Activated T-helper 1 cell treated with anti-CD3 and anti-CD28 coated beads, Interleukin-12 subunit alpha, Interleukin-12 subunit beta, Interleukin-2, Interleukin-4 antibody, amounts not matched to agents 30 ng/mL and 10 ng/mL and 1 ng/mL, durations not matched to agents 14 hours and 24 hours and 36 hours (primary cell): ENCODE measurements at places on chromosomes 3 and 15. TPM values are rescaled to one million over a fixed set of nuclear protein-coding genes. Genes with fewer than 3 reads are reported as not detected.

- peaks cover 16% of the 10 kb centered on the region for H3K4me1 ChIP-seq
- peak; percentile 10 for DNase-seq
- H3K27me3 ChIP-seq = no peaks in the 10 kb centered on the region
- peak overlapping the region; percentile 59 for H3K4me3 ChIP-seq
Observed at GRCh38 chr3:115099986-115100571, 47.0 kb downstream of the ZBTB20 start.

The MED12L gene
- 4.9 and 5.1 TPM in 2 replicates for total RNA-seq

- no peaks in the 10 kb centered on the region for H3K36me3 ChIP-seq
- H3K4me3 ChIP-seq = no peak overlapping the region
- H3K4me1 ChIP-seq = no peaks in the 10 kb centered on the region
- H3K27ac ChIP-seq = no peak overlapping the region
Observed at GRCh38 chr15:101407439-101407838, 82.1 kb downstream of the PCSK6 start.

The HACD2 gene
- 31.5 TPM in 2 replicates for total RNA-seq

DNA sequence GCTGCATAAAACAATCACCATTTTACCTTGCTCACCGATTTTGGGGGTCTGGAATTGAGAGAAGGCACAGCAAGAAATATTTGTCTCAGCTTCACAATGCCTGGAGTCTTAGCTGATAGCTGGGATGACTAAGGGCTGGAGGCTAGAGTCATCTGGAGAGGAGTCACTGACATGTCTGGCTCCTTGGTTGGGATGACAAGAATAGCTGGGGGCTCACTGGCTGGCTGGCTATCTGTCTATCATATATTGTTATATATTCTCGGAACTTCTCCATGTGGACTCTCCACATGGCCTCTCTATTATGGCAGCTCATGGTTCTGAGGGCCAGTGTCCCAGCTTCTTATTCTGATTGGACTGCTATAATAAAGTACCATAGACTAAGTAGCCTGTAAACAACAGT, 20.0 kb upstream of the TRIM71 start:
- DNase-seq = no peak
- H3K4me1 ChIP-seq = no peaks in the 10 kb centered on the region
- H3K4me3 ChIP-seq = no peak overlapping the region
- H3K36me3 ChIP-seq = no peaks in the 10 kb centered on the region

DNA sequence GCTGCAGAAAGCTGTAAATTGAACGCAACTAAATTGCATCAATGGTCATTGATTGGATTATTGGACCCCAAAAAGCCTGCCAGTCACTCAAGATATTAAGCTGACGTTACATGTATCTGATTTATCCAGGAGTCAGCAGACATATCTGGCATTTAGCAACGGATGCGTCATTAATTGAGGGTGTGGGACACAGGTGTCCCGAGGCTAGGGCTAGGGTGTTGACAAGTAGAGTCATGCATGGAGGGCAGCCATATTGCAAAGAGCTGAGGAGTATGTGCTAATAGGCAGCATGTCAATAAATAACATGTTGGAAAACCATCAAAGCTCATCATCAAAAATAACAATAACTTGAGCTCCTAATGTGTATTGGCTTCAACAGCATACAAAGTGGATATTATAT, 234.5 kb upstream of the GOLGA6L4 start:
- H3K4me1 ChIP-seq = no peaks in the 10 kb centered on the region
- H3K27ac ChIP-seq = no peak overlapping the region

The ECE2 gene
- not detected in 2 replicates for total RNA-seq

The GABRR3 gene
- total RNA-seq = not detected in 2 replicates

DNA sequence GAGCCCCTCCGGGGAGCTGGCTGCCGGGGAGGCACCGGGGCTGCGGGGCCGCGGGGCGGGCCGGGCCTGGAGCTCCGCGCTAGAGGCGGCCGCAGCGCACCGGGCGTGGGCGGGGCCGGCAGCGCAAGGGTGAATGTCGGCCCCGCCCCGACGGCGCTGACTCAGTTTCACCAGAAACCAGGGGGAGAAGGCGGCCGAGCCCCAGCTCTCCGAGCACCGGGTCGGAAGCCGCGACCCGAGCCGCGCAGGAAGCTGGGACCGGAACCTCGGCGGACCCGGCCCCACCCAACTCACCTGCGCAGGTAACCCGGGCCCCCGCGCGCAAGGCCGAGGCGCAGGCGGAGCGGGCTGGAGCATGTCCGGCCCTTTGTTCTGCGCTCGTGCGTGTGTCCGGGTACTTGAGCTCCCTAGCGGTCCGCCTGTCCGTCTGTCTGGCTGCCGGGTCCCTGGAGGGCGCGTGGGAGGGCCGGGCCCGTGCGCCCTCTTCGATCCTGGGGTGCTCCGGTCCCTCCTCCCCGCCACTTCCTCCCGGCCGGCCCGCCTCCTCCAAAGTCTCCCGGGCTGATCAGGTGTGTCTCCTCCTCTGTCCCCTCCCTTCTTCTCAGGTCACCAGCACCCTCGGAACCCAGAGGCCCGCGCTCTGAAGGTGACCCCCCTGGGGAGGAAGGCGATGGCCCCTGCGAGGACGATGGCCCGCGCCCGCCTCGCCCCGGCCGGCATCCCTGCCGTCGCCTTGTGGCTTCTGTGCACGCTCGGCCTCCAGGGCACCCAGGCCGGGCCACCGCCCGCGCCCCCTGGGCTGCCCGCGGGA, at the start of gene SPINT1:
TSS of gene SPINT1 (plus strand) at position 164 of the 811 bp plus-strand sequence. CDS start at position 671, 507 bp downstream.
- H3K4me3 ChIP-seq = peak within 1 kb of the TSS; percentile 87
- peak; percentile 27 for DNase-seq
- H3K36me3 ChIP-seq = peaks cover 3% of the 10 kb centered on the region
- peaks cover 33% of the 10 kb centered on the region for H3K4me1 ChIP-seq
- peaks cover 15% of the 10 kb centered on the region for H3K27me3 ChIP-seq

The ACSBG1 gene
- total RNA-seq = 0.15 and 0.52 TPM in 2 replicates

- H3K4me3 ChIP-seq = no peak overlapping the region
- H3K27me3 ChIP-seq = no peaks in the 10 kb centered on the region
- no peak overlapping the region for H3K27ac ChIP-seq
- no peaks in the 10 kb centered on the region for H3K4me1 ChIP-seq
Observed at GRCh38 chr3:11541321-11542303, 102.1 kb downstream of the VGLL4 start.

- no peak overlapping the region for H3K4me3 ChIP-seq
- H3K27ac ChIP-seq = no peak overlapping the region
- no peaks in the 10 kb centered on the region for H3K36me3 ChIP-seq
Observed at GRCh38 chr3:50923955-50924354, 249.2 kb downstream of the DOCK3 start.

DNA sequence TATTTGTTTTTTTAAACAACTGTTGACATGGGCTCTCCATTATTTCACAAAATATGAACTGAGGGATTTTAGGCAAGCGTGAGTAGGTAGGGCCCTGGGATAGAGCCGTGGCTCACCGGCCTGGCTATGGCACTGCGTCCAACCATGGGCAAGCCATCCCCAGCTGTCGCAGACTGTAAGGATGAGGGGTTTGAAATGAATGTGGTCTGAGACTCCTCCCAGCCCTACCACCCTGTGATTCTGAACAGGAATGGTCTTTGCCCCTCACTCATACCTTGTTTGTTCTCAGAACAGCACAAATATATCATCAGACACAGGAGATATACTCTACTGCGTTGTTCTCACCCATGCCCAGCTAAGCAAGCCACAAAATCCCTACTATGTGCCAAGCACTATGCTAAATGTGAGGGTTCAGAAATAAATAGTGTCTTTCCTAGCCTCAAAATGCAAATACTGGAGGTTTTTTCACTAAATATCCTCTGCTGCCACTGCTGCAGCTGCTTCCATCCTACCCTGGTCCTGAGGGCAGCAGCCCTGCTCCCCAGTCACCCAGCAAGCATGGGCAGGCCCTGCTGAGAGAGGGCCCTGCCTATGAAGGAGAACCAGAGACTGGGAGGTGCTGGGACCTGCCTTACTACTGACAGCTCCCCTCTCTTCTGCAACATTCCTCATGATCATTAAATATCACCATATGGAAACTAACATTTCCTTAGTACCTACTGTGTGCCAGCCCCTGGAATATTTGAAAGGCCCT, 102.8 kb downstream of the XXYLT1 start:
- no peaks in the 10 kb centered on the region for H3K36me3 ChIP-seq
- no peak for DNase-seq
- no peak overlapping the region for H3K4me3 ChIP-seq
- peaks cover 25% of the 10 kb centered on the region for H3K4me1 ChIP-seq

The PLA2G4E gene
- total RNA-seq = not detected in 2 replicates

DNA sequence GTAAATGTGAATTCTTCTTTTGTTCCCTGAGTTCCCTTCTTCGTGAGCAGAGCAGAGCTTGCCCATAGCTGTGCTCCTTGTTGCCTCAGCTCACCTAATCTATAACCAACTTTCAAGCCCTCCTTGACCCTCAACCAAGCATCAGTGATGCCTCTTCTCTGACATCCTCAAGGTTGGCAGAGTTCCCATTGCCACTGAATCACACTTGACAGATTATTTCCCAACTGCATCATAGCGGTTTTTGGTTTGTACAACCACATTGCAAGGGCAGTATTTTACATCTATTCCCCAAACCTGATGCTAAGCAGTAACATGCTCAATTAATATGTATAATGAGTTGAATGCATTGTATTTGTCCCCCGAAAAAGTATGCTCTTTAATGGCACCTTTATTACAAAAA, 133.0 kb upstream of the SNTN start:
- no peak for DNase-seq
- no peak overlapping the region for H3K4me3 ChIP-seq
- H3K27ac ChIP-seq = no peak overlapping the region
- no peaks in the 10 kb centered on the region for H3K36me3 ChIP-seq
- H3K27me3 ChIP-seq = no peaks in the 10 kb centered on the region

GRCh38 chr3:26281284-26281985, 341.1 kb upstream of the LRRC3B start:
- H3K4me1 ChIP-seq = no peaks in the 10 kb centered on the region
- H3K27me3 ChIP-seq = no peaks in the 10 kb centered on the region
- H3K4me3 ChIP-seq = no peak overlapping the region
- no peak overlapping the region for H3K27ac ChIP-seq
